NCI-H774 (cell line): ENCODE measurements at places on chromosomes 3 and 15.

- DNase-seq, result no peak
These were observed 20.3 kb upstream of the BMF start for GRCh38 chr15:40128766-40129660.

DNA sequence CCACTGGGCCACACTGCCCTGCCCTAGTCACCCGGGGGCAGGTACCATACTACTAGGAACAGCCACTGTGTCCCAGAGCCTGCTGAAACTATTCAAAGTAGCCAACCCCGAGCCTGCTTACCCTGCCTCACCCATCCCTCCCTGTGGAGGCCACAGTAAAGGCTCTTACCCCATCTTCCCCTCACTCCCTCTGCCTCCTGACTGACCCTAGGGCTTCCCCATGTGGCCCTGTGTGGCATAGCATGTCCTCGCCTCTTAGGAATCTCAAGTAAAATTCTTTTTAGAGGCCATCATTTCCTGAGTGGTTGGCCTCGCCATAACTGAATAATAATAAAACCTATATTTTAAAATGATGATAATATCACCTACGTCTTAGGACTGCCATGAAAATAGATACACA, 112.2 kb upstream of the SLC6A11 start:
- DNase-seq, result no peak

DNA sequence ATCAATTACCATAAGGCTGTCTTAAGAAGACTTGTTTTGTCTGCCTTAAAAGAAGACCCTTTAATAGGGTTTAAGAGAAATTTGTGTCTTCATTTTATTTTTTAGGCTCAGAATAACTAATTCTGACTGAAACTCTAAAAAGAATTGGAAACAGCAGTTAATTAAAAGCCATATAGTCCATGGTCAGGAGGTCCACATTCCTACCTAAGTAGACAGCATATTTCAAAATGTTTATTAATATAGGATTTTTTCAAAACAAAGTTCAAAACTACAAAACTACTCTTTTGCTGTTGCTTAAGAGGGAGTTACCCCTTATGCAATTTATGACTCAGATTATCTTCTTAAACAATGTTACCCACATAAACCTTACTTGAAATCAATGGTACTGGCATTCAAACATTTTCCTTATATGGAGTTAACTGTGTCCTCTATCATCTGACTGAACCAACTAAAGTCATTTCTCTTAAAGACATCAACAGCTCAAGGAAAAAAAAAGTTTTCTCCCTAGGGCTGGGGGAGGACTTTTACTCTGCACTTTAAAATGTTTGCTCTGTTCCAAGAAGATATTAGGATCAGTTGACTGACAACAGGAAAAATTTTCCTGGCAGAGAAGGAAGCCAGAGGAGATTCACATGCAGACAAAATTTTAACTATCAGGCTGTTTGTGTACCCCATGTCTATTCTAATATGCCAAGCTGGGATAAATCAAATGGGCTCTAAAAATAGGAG, 56.8 kb upstream of the NANOGP8 start:
- DNase-seq, result no peak

DNA sequence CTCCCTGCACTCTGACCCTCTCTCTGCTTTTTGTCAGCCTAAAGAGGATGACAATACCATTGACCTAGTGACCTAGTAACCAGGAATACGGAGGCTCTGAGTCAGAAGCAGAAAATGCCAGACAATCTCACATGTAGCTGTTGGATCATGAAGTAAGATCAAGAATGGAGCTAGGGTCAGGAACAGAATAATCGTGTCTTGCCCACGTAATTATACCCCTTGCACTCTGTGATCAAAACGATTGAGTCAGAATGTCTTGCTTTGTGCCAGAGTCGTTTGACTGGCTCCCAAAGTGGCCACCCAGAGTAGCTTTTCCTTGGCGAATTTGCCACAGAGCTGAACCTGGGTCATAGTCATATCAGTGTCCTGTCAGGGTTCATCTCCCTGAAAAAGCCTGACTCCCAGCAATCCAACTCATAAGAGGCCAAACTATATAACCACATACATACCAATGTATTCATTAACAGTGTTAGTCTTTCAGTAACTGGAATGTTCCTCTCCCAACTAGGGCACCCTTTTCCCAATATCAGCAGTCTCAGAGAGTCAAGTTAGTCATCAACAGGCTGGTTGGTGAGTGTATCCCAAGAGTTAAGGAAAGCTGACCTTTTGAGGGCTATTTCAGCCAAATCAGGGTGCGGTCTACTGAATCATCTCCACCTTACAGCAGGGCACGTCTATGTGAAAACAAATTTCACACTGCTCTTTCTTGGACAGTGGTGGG, 5.0 kb upstream of the CDV3 start:
- DNase-seq, result no peak

GRCh38 chr3:55636300-55637195, 149.4 kb upstream of the WNT5A start:
- no peak for DNase-seq

- peak; percentile 39 for DNase-seq
These were observed 595 bp downstream of the DPH6 start for GRCh38 chr15:35545316-35545823.

DNA sequence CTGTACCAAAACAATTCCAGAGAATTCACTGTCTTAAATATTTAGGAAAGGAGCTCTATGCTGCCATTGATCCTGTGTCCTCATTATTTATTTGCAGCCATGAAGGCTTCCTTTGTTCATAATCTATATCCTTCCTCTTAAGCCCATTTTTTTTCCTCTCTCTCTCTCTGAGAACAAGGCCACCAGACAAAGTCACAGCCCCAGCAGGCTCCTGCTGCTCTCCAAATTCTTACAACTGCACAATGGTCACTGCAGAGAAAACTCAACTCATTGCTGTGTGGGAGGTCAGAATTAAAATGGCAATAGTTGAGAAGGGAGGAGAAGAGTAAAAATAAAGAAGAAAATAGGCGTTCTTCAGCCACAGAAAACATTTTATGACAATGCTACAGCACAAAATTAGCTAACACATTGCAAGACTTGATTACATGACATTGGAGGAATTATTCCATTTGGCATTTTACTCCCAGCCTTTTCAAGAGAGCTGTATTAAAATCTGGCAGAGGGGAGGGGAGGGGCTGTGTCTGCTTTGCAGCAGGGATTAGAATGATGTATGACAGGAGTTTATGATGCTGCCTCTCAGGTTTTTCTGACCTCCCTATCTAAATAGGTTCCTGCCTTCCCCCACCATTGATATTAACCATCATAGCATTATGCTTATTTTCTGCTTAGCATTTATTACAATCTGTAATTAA, 399.7 kb upstream of the THBS1 start:
- no peak for DNase-seq

DNA sequence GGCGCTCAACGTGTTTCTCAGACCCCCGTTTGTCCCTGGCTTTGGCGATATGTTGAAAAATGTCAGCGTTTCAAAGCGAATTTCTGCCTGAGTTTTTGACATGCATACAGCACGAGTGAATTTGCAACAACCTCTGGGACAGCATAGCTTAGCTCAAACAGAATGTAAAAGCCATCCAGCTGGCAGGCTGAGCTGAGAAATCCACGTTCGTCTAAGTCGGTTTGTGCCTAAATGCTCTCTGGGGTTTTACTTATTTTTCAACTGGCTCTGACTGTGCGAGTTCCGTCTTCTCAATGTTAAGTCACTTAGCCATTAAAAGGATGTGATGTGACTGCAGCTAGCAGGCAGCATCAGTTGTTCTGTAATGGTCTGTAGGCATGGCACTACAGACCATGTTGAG, 243.5 kb upstream of the SLCO3A1 start:
- no peak for DNase-seq

DNA sequence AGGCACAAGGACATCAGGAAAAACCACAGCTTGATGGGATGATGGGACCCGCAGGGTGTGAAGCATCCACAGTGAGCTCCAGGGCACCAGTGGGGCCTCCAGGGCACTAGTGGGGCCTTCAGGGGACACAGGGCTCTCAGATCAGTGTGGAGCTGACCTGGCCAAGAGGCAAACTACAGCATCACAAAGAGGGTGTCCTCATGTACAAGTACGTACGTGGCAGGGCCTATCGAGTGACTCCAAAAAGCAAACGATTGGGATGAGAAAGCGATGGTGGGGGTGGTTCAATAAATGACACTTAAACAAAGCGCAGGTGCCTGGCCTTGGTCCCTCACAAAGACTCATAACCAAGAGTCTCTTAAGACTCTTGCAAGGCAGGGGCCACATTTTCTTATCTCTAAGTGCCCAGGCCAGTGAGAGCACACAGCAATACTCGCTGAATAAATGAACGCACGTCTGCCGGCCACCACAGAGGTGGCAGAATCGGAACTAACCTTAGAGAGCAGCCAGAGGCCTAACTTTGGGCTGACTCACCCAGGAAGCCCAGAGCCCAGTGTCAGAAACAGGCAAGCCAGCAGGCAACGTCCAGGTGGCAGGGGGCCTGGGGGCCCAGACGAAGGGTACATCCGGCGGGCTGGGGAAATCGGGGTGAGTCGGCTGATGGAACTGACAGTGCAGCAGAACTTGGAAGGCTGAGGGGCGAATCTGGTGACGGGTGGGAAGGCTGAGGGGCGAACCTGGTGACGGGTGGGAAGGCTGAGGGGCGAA, 8.7 kb downstream of the PCSK6 start:
- DNase-seq, result no peak

- DNase-seq, result no peak
These were observed 46.7 kb downstream of the CD200R1L start for GRCh38 chr3:112799946-112800345.

DNA sequence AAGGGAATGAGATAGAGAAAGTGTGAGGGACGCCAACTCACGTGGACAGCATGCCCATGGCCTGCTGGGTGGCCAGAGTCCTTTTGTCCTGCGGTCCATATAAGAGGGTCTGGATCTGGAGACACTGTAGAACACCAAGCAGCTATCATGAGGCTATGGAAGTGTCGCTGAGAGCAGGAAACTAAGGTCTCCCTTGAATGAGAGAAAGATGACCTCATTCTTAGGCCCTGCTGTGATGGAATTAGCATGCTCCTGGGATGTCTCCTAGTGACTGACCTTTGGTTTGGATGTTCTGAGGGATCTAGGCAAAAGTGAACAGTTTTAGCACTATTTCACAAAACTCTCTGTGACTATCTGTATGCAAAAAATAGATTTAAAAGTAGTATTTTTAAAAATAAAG, 34.4 kb downstream of the SYNM start:
- DNase-seq, result no peak

DNA sequence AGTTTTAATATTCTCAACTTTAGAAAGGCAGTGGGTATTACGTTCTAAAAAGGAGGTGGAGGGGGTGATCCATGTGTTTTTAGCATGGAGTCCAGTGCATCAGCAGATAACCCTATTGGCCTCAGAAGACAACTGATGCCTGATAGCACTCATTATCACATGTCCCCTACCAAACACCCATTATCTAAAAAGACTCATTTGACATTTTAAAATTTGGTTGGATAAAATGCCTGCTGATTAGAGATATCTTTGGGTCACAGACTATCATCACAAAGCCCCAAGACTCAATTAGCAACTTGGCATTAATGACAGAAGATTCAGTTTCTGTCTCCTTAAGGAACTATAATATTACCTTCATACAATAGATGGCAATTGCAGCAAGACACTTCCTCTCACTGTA, 589.3 kb downstream of the RBMS3 start:
- no peak for DNase-seq
